ENCODE measurements at places on chromosomes 12 and 14.

DNA sequence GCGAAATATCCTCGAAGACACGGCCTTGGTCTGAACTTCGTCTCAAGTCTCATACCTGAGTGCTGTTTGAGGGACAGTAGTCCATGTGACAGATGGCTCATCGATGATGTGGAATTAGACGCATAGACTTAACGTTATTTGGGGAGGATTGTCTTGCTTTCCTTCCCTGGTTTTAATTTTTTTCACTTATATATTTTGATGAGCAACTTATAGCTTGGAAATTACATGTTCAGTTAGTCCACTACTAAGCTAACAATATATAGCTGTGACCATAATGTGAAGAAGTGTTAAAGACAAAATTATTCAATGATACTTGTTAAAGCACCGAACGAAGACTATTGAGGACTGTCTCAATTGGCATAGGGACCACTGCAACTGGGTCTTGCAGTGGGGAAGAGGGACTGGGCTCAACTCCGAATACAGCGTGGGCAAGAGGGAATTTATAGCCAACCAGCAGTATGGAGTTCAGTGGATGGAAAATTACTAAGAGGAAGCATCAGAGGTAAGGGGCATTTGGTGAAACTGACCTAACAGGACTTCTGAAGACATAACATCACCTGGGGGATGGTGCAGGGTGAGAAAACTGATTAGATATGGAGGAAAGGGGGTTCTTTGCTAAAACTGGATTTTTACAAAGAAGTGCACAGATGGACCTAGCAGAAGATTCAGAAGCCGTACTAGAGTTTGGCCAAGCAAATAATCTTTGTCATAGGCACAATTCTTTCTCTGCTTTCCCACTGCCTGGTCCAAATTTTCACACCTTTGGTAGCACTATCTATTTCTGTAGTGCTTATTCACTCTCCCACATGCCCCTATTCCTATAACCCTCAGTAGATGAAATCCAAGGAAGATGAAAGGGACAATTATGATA is 910 bp upstream of the TM7SF3 start:
- DNase-seq = no peak

DNA sequence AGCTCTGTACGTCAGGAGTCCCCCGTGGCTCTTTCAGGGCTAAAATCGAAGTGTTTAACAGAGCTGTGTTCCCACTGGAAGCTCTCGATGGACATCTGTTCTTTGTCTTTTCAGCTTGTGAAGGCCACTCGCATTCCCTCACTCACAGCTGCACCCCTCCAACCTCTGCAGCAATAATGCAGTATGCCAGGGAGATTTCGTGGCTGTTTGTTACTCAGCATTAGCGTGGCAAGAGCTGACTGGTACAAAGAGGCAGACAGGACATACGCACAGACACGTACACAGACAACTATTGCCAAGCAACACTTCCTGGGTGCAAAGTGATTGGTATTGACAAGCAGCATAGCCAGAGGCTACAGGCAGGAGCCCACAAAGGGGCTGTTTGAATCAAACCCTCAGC is 11.8 kb upstream of the FBXO21 start:
- no peak for DNase-seq

DNA sequence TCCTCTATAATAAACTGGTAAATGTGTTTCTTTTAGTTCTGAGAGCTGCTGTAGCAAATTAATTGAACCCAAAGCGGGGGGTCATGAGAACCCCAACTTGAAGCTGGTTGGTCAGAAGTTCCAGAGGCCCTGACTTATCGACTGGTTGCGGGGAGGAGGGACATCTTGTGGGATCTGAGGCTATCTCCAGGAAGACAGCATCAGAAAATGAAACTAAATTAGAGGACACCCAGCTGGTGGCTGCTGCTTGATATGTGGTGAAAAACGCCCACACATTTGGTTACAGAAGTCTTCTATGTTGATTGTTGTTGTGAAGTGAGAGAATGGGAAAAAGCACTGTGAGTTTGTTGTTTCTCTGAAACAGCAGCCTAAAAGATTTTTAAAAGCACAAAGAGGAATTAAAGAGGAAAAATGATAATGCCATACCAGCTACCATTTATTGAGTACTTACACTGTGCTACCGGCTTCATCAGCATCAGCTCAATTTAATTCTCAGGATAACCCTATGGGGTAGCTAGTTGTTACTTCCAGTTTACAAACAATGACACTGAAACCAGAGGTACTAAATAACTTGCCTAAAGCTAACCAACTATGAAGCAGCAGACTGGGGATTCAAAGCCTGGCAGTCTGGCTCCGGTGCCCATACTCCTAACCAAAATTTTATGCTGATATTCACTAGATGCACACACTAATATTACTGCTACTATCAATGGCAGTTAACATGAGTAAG is 24.3 kb downstream of the DDX24 start:
- DNase-seq = no peak

GRCh38 chr14:49972823-49973222 is 79.9 kb downstream of the ARF6 start:
- no peak for DNase-seq

DNA sequence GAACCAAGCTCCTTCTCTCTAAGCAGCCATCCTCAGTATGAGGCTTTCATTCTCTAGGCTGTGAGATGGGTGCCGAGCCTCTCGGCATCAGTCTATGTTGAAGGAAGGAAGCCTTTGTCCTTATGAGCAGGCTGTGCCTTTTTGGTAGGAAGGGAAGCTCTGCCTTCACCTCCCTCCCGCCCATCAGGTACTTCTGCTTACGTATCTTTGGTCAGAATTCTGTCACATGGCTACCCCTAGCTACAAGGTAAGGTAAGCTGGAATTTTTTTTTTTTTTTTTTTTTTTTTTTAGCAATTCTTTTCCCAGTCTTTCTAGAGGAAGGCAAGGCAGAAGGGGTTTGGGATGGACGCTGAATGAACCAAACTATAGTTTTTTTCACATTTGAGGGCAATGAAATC is 16.9 kb downstream of the BATF start:
- no peak for DNase-seq

GRCh38 chr14:93720981-93721483 is 67.3 kb downstream of the PRIMA1 start:
- no peak for DNase-seq

- no peak for DNase-seq
Observed at GRCh38 chr12:88206601-88207000, 64.5 kb downstream of the TMTC3 start.

DNA sequence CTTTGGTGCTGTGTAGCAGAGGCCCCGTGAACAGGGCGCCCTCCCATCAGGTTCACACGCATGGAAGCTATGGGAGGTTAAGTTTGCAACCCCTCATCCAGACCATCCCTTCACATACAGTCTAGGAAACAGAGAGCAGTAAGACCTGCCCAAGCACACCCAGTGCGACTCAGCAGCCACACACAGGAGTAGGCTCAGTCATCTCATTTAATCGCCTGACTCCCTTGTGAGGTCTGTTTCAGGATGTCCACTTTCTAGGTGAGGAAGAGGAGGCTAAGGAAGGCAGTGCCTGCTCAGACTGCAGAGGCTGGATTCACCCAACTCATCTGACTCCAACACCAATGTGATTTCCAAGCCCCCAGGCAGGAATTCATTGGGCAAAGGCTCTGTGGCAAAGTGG is 11.9 kb downstream of the BDKRB1 start:
- no peak for DNase-seq

- DNase-seq = no peak
Observed at GRCh38 chr12:101697930-101698799, 725 bp downstream of the CHPT1 start.

GRCh38 chr12:20443792-20444191 is 75.5 kb downstream of the PDE3A start:
- DNase-seq = no peak

GRCh38 chr14:67553547-67553946 is 20.5 kb downstream of the PLEKHH1 start:
- no peak for DNase-seq

- no peak for DNase-seq
Observed at GRCh38 chr12:5520037-5520436, 88.1 kb downstream of the NTF3 start.
